ENCODE measurements at places on chromosomes 2 and 18. TPM values are rescaled to one million over a fixed set of nuclear protein-coding genes. Genes with fewer than 3 reads are reported as not detected.

The DCDC2C gene
- not detected for total RNA-seq

The B3GNT7 gene
- 2.1 TPM for total RNA-seq

The BCL11A gene
- total RNA-seq = 2.0 TPM

The PCBP1 gene
- total RNA-seq = 324 TPM

The GALNT3 gene
- total RNA-seq = 2.5 TPM

The STARD6 gene
- not detected for total RNA-seq

The ESPNL gene
- total RNA-seq = not detected

The FSHR gene
- not detected for total RNA-seq

The UGT1A8 gene
- not detected for total RNA-seq

The BOLL gene
- total RNA-seq = not detected
